Stimulated activated CD8-positive, alpha-beta memory T cell treated with anti-CD3 and anti-CD28 coated beads, Interleukin-4, amount 100 ng/mL, for 1 hour (primary cell): ENCODE measurements at places on chromosomes 12 and 14.

- no peak for DNase-seq
These were observed 1401.8 kb downstream of the FSCB start for GRCh38 chr14:43105305-43105704.

- no peak for DNase-seq
These were observed 61.7 kb downstream of the RALGAPA1 start for GRCh38 chr14:35747379-35747778.

DNA sequence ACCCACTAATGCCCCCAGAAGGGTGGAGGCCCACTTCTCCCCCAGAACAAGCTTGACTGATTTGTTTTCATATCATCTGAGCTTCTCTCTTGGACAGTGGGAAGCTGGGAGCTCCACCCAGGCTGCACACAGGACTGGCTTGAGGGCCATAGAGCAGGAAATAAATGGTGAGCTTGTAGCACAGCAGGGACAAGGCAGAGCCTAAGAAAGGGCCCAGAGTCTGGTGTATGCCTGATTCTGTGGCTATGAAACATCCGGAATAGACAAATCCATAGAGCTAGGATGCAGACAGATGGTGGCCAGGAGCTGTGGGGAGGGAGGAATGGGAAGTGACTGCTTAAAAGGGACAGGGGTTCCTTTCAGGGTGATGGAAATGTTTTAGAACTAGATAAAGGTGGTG, 79.0 kb downstream of the ARL6IP4 start:
- no peak for DNase-seq

GRCh38 chr14:59140106-59140843, 48.2 kb upstream of the DAAM1 start:
- DNase-seq = no peak

DNA sequence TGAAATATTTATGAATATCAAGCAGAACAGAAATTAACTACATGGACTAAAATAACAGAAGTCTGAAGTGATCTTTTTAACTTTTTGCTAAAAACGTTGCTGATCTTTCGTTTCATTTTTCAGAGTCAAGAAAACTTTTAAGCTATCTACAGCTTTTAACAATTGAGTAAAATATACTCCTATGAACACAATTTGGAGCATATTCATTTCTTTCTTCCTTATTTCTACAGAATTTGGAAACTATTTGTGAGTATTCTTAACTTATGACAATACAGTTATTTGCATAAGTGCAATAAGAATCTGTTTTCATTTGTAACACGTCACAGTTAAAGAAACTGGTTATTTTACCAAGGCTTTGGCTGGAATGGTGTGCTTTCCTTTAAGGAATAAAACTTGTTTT, 21.0 kb upstream of the B4GALNT1 start:
- no peak for DNase-seq

DNA sequence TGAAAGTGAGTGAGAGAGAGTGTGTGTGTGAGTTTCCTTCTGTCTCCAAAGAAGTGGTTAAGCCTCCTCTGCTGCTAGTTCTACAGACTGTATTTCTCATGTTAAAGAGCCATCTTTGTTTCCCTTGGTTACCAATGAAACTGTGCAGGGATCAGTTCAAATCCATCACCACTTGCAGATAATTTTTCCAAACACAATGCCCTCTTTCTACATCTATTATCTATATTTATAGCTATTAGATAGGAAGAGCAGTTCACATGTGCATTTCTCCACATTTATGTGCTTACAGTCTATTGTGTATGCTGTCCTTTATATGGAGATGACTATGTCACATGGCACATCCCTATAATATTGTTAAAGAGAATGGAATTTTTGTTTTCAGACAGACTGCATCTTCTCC, 2.2 kb upstream of the DAAM1 start:
- DNase-seq = no peak

- no peak for DNase-seq
These were observed 180.8 kb downstream of the ERC1 start for GRCh38 chr12:1171657-1172408.

GRCh38 chr12:21941506-21942376, 515 bp upstream of the ABCC9 start:
- DNase-seq = no peak

GRCh38 chr12:58967561-58967960, 47.3 kb upstream of the LRIG3 start:
- no peak for DNase-seq

DNA sequence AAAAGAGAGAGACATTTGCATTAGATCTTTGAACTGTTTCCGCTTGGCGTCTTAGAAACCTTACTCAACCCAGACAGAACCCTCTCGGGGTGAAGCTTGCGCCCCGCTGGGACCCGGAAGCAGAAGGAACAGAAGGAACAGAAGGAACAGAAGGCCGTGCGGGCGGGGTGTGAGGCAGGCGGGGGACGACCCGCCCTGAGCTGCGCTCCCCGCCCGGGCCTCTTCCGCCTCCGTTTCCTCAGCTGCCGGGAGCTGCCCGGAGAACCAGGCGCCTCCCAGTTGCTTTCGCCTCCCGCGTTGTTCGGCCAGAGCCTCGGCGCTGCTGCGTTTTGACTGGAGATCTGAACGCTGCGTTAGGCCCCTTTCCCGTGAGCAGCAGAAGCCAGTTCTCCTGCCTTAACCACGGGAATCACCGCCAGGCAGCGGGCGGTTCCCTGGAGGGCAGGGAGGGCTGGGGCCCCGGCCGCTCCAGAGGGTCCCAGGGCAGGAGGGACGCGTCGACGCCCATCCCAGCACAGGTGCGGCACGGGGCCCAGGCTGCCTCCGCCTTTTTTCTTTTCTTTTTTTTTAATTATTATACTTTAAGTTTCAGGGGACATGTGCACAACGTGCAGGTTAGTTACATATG, 19.3 kb upstream of the MMP17 start:
- DNase-seq = no peak

DNA sequence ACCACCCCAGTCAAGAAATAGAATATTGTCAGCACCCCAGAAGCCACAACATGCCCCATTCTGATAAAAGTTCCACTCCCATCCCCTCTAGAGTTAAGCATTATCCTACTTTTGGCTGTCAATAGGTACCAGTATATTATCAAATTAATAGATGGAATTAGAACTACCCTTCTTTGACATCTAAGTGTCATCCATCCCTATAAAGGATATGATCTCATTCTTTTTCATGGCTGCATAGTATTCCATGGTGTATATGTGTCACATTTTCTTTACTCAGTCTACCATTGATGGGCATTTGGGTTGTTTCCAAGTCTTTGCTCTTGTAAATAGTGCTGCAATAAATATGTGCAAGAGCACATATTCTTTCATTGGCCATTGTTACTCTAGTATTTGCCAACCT, 246.2 kb downstream of the SEC23A start:
- no peak for DNase-seq

- no peak for DNase-seq
These were observed 119.8 kb upstream of the SFSWAP start for GRCh38 chr12:131591136-131591535.

DNA sequence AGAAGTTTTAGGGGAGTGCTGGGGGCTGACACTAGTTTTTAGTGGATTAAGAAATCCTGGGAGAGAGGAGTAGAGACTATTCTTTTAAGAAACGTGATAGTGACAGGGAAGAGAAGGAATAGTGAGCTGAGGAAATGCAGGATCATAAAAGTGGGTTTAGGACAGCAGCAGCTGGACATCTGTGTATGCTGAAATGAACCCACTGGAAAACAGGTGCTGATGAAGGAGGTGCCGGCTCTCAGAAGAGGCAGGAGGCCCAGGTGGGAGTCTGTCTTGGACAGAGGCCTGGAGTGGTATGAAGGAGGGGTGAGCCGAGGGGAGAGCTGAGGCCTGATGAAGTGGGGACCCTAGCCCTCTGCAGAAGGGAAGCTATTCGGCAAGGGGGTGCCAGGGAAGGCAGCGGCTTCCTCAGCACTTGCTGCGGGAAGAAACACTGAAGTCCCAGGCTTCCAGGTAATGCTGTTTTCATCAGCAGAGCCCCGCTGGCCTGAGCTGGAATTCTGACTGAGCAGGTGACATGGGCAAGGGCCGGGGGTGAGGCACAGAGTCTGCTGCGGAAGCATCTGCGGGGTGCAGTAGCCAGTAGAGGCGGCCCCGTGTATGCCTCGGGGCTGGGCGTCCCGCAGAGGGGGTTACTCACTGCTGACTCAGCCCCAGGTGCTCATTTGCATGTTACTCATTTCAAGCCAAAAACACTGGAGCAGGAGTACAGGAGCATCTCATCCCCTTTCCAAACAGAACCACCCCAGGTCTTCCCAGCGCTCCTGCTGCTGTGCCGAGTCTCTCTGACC, 89.7 kb downstream of the TMCC3 start:
- no peak for DNase-seq

- no peak for DNase-seq
These were observed at the start of gene SERPINA10 for GRCh38 chr14:94292872-94293577. Gene SERPINA10 (minus strand): TSS chr14:94293268. CDS start chr14:94290593, 2,675 bp downstream.

- no peak for DNase-seq
These were observed 41.2 kb downstream of the PRIMA1 start for GRCh38 chr14:93747102-93747501.

DNA sequence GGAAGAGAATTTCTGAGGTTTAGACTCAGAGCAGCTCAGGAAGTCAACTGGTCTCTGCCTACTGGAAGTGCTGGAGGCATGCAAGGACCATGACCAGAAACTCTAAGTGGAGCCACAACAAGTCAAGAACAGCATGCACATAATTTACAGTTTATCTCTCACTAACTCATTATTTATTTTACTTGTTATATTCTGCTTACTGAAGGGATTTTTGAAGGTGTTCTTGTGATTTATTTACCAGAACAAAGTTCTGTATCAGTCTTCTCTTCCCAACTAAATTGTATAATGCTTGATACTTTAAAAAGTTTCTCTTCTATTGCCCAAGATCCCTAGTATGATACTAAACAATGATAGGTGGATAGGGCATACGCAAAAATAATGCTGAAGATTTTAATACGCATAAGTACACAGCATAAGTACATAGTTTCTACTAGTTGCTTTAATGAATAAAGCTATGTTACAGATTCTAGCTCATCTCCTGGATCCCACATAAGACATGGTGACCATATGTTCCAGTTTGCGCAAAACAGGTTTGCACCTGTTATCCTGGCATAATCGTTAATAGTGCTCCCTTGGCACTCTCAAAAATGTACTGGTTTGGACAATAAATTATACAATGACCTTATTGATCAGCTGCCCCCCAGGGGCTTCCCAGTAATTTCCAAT, 11.6 kb upstream of the SPTB start:
- no peak for DNase-seq

- DNase-seq = no peak
These were observed 41.5 kb upstream of the NR2C1 start for GRCh38 chr12:95114766-95115405.

- no peak for DNase-seq
These were observed 84.3 kb downstream of the PLCZ1 start for GRCh38 chr12:18653465-18653864.

DNA sequence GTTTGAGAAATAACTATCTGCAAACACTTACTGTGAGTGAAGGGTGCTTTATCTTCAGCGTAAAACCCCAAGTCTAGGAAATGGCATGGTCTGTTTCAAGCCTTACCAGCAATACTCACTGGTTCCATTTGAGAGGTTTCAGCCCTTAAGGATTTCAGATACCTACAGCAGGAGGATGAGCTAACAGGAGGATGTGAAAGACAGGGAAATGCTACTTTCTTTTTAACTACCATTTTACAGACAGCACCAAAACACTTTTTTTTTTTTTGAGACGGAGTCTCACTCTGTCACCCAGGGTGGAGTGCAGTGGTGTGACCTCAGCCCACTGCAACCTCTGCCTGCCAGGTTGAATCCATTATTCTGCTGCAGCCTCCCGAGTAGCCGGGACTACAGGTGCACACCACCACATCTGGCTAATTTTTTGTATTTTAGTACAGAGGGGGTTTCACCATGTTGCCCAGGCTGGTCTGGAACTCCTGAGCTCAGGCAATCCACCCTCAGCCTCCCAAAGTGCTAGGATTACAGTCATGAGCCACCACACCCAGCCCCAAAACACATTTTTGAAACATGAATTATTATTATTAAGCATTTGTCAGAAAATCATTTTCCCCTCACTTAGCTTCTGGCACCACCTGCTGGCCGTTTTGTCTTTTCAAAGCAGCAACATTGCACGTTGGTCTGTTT, 4.6 kb downstream of the MTRFR start:
- DNase-seq = peak; percentile 56

GRCh38 chr12:53492188-53492587, 7.1 kb downstream of the MAP3K12 start:
- no peak for DNase-seq

DNA sequence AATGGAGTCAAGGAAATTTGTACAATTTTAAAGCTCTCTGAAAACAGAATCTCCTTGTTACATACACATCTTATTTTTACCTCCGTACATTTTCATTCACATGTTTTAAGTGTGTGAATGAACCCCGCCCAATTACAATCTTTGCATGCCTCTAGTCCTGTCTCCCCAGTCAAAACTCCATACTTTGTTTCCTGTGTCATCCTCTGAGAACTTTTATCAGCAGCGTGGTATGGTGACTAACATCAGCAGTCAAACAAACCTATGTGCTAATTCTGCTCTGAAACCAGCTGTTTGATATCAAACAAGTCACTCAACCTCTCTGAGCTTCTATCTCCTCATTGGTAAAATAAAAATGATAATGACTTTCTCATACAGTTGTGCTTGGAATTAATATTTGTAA, 15.8 kb upstream of the ERGIC2 start:
- no peak for DNase-seq

GRCh38 chr12:56769868-56770267, 6.7 kb downstream of the HSD17B6 start:
- no peak for DNase-seq

GRCh38 chr12:55771736-55772135, 28.8 kb downstream of the GDF11 start:
- no peak for DNase-seq

GRCh38 chr14:34833549-34834523, 41.3 kb downstream of the BAZ1A start:
- no peak for DNase-seq

DNA sequence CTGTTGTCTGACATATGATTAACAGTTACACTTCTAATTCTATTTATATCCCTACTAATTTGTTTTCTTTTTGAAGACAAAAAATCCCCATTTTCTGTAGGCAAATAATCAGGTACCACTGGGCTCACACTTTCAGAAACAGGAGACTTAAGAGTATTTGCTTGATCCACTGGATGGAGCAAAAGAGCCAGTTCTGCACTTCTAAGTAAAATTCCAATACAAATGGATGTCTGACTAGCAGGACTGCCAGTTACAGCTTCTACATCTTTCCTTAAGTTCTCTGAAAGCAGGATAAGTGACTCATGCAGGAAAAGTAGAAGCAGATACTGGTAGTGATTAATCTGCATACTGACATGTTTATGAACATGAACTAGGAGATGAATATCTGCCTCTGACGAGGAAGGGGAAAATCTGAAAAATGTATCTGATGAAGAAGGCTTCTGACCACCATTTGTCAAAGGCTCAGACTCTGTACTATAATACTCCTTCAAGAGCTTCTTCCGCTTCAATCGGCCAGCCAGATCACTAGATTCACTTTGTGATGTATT, 73.8 kb upstream of the ANKS1B start:
- DNase-seq = no peak

DNA sequence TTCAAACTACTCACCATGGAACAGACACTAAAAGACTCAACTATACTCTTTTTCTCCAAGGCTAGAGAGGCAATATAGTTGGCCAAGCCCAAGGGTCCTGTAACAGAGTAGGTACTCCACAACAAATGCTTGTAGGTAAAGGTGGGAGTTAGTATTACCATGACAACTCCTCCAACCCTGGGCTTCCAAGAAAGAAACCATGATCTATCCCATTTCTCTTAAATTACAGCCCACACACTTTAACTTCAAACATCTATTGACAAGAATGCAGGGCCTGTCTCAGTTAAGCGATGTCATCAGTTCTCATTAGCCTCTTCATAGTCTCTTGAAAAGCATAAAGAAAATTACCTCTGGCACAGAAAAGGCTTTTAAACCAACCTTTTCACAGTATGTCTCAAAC, 25.0 kb downstream of the ERH start:
- no peak for DNase-seq
